ENCODE measurements at places on chromosomes 7 and 10. TPM values are rescaled to one million over a fixed set of nuclear protein-coding genes. Genes with fewer than 3 reads are reported as not detected.

FGFBP3 gene
- 0.71 TPM for total RNA-seq

GIMAP5 gene
- total RNA-seq, result 17.2 TPM

ZNF789 gene
- total RNA-seq, result 6.4 TPM

DPP6 gene
- total RNA-seq, result 53.2 TPM

PMPCB gene
- 58.9 TPM for total RNA-seq

HOXA10 gene
- 55.1 TPM for total RNA-seq

CACNB2 gene
- 36.0 TPM for total RNA-seq

CLDN15 gene
- total RNA-seq, result 2.5 TPM

COL1A2 gene
- total RNA-seq, result 1,047 TPM

ERVW-1 gene
- not detected for total RNA-seq

RADIL gene
- total RNA-seq, result 5.6 TPM

GRCh38 chr10:114507449-114507848 lies 103.1 kb upstream of the AFAP1L2 start:
- no peaks in the 10 kb centered on the region for H3K36me3 ChIP-seq
- peaks cover 15% of the 10 kb centered on the region for H3K4me1 ChIP-seq
- no peak overlapping the region for H3K4me3 ChIP-seq

- no peaks in the 10 kb centered on the region for H3K27me3 ChIP-seq
- H3K27ac ChIP-seq, result no peak overlapping the region
- DNase-seq, result no peak
Observed at GRCh38 chr7:138917771-138918170, 63.4 kb downstream of the KIAA1549 start.

GRCh38 chr7:101137651-101138212 lies 10.8 kb downstream of the SERPINE1 start:
- H3K4me3 ChIP-seq, result peak overlapping the region; percentile 6
- H3K27me3 ChIP-seq, result no peaks in the 10 kb centered on the region
- H3K27ac ChIP-seq, result no peak overlapping the region
- no peak for DNase-seq
- H3K4me1 ChIP-seq, result peaks cover 9% of the 10 kb centered on the region
- H3K36me3 ChIP-seq, result no peaks in the 10 kb centered on the region

- H3K4me3 ChIP-seq, result no peak overlapping the region
- H3K27me3 ChIP-seq, result no peaks in the 10 kb centered on the region
- H3K4me1 ChIP-seq, result no peaks in the 10 kb centered on the region
- no peak overlapping the region for H3K27ac ChIP-seq
- peaks cover 48% of the 10 kb centered on the region for H3K36me3 ChIP-seq
Observed at GRCh38 chr7:44400033-44400511, 74.7 kb upstream of the CAMK2B start.

- H3K27me3 ChIP-seq, result no peaks in the 10 kb centered on the region
- no peak overlapping the region for H3K4me3 ChIP-seq
- no peak for DNase-seq
- H3K4me1 ChIP-seq, result peaks cover 63% of the 10 kb centered on the region
- no peaks in the 10 kb centered on the region for H3K36me3 ChIP-seq
Observed at GRCh38 chr7:153385502-153385901, 626.0 kb downstream of the ACTR3B start.

GRCh38 chr10:110568055-110568735 lies 700 bp downstream of the SMC3 start:
- peak overlapping the region; percentile 90 for H3K27ac ChIP-seq
- peaks cover 46% of the 10 kb centered on the region for H3K4me1 ChIP-seq
- H3K36me3 ChIP-seq, result no peaks in the 10 kb centered on the region
- DNase-seq, result peak; percentile 74
- H3K27me3 ChIP-seq, result peaks cover 5% of the 10 kb centered on the region

- no peak overlapping the region for H3K4me3 ChIP-seq
- H3K4me1 ChIP-seq, result no peaks in the 10 kb centered on the region
- no peaks in the 10 kb centered on the region for H3K36me3 ChIP-seq
- H3K27me3 ChIP-seq, result no peaks in the 10 kb centered on the region
- no peak for DNase-seq
- no peak overlapping the region for H3K27ac ChIP-seq
Observed at GRCh38 chr7:44094365-44094764, 9.8 kb upstream of the AEBP1 start.

GRCh38 chr10:112384141-112384540 lies 10.2 kb downstream of the ACSL5 start:
- no peaks in the 10 kb centered on the region for H3K36me3 ChIP-seq
- no peaks in the 10 kb centered on the region for H3K4me1 ChIP-seq
- no peaks in the 10 kb centered on the region for H3K27me3 ChIP-seq
- H3K27ac ChIP-seq, result no peak overlapping the region
- DNase-seq, result no peak

DNA sequence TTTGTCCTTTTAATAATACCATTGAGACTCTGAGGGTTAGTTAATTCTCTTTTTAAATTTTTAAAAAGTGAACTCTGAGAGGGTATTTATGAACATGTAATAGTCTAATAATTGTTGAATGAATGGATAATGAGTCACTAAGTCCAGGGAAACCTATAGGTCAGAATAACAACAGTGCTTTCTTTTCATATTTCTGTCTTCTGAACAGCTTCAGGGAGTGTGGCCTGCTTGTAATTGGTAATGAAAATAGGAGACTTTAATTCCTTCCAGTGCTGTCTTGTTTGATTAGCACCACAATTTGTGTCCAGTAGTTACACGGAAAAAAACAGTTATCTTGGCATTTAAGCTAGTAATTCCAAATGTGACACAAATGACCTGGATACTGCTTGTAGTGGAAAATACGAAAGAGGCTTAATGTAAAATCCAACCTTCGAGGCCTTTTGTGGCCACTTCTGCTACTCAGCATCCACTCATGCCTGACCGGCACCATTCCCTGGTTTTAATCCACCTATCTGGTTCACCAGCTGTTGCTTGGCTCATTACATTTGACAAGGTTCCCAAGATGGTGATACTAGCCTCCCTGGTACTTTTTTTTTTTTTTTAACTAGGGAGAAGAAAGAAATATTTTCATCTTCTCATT lies 149.3 kb upstream of the IMMP2L start:
- H3K36me3 ChIP-seq, result no peaks in the 10 kb centered on the region
- no peaks in the 10 kb centered on the region for H3K27me3 ChIP-seq
- no peak for DNase-seq
- H3K4me1 ChIP-seq, result no peaks in the 10 kb centered on the region
- H3K4me3 ChIP-seq, result no peak overlapping the region
- no peak overlapping the region for H3K27ac ChIP-seq

DNA sequence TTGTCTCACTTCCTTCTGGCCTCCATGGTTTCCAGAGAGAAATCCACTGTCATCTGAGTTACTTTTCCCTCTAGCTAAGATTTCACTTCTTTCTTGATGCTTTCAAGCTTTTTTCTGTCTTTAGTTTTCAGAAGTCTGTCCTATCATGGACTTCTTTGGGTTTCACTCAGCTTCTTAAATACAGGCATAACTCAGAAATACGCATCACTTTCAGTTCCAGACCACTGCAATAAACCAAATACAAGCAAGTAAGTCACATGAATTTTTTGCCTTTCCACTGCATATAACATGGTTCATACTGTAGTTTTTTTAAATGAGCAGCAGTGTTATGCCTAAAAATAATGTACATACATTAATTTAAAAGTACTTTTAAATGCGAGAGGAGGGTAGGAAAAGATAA lies 48.7 kb downstream of the STK17A start:
- no peaks in the 10 kb centered on the region for H3K36me3 ChIP-seq
- H3K27me3 ChIP-seq, result no peaks in the 10 kb centered on the region
- H3K27ac ChIP-seq, result no peak overlapping the region
- H3K4me3 ChIP-seq, result no peak overlapping the region
- DNase-seq, result no peak

Data from sigmoid colon (tissue), 7 donors.